Kidney tubule cell (primary cell): ENCODE measurements at places on chromosomes 7 and 10.
A peak's percentile ranks its signal among the peaks of the same experiment; 100 is the strongest.

GRCh38 chr7:50159154-50159553 is 66.1 kb upstream of the ZPBP start:
- no peak for DNase-seq

GRCh38 chr10:19168584-19168983 is 120.0 kb downstream of the MALRD1 start:
- DNase-seq, result no peak

DNA sequence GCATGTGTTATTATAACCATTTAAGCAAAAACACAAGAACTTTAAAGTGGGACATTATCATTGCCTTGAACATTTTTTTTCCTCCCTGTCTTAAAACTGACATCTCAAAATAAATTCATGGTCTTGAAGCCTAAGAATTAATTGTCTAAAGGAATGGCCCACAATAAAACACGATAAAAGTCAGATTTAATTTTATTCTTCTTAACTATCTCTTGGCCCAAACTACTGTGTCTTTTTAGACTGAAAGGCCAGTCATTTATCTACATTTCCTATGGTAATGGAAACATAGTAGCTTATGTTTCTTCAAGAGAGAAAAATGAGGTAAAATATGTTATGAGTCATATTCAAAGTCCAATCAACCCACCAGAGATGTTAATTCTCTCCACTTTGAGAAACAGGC is 24.4 kb upstream of the ETV1 start:
- DNase-seq, result no peak

GRCh38 chr10:78186572-78186971 is 152.9 kb downstream of the RPS24 start:
- no peak for DNase-seq

DNA sequence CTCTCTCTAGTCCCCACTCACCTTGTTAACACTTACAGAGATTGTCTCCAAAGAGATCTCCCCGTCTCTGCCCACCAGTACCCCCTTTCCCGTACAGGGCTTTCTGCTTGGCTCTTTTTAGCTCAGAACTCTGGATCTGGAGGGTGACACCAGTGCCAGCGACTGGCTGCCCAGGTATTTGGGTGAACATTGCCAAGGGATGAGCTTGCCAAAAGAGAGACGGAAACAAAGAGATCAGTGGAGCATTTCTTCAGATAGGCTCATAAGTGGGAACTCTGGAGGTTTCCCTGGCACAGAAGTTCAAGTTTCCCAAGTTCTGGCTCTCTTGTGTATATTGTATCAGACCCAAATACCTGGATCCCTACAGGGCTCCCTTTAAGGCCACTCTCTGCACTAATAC is 30.0 kb downstream of the STRIP2 start:
- no peak for DNase-seq

DNA sequence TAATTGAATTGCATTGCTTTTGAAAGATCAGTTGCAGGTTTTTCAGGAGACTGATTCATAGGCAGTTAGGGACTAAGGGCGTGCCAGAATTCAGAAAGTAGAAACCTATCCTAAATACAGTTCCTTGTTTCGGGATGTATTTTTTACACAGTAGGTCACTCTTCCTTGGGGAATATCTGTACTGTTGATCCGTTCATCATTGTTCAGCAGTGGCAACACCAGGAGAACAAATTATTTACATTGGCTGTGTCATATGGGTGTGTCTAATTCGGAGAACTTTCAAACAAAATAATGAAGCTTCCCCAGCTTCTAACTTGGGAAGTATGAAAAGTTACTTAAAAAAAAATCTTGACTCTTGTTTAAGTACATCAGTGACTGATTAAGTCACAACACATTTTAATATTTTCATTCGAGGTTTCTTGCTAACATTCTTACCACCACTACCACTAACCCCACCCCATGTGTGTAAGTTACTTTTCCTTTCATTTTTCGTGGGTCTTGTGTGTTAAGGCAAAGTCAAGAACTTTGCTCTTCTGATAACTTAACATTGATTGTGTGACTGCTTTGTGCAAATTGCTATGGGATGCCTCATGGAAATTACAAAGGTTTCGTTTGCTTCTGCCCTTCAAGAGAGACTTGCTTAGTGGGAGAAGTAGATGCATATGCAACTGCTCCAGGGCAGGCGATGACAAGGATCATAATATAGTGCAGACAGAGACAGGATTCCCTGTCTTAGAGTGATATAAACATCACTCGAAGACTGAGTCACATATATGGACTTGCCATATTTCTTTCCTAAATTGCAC is 43.8 kb upstream of the RPA3 start:
- no peak for DNase-seq

DNA sequence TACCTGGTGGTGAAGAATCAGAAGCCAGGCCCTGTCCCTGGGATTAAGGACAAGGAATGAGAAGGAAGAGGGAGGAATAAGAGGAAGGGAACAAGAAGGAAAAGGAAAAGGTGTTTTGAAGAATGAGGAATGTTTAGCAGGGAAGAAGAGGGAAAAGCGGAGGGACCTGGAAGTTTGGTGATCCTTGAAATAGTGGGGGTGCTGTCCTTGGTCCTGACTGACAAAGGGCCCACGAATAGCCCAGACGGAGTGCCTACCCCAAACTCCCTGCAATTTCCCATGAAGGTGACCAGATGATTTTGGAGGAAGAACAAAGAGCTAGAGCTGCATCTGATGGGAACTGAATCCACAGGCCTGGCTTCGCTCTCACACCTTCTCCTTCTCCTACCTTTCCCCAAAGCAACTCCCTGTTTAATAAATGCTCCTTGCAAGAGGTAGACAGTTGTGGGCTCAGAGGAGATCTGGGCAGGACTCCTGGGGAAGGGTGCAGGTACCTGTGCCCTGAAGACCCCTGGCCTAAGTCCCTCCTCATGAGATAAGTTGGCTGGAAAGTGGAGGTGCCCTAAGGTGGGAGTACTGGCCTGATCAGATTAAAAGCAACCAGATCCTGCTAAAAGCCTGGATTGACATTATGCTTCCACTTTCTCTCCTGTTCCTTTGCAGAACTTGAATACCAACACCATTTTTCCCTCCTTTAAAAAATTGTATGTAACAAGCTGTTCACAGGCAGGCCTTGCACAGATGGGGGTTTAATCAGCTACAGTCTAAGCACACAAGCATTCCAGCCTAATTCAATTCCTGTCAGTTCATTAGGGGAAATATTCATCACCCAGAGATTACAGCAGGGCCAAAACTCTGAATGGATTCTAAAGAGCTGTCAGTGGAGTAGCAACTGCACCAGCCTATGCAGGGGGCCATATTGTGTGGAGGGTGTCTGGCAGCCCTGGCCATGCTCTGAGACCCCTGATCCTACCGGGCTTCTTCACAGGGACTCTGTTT is 19.4 kb downstream of the KAZALD1 start:
- DNase-seq, result peak; percentile 13

DNA sequence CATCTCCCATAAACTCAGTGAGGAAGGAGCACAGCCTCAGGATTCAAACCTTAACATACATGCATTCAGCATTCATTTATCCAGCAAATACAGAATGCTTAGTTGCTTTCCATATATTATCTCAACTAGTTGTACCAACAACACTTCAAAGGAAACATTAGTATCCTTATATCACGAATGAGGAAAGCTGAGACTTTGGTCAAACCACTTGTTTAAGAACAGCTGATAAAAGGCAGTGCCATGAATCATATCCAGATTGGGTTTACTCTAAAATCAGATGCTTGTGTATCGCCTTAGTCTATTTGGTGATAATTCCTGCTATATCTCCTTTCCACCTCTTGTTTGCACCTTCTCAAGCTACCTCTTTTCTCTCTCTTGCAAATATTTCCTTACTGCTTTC is 1.9 kb upstream of the CPED1 start:
- no peak for DNase-seq

GRCh38 chr10:4395731-4396130 is 430.3 kb upstream of the AKR1E2 start:
- no peak for DNase-seq

DNA sequence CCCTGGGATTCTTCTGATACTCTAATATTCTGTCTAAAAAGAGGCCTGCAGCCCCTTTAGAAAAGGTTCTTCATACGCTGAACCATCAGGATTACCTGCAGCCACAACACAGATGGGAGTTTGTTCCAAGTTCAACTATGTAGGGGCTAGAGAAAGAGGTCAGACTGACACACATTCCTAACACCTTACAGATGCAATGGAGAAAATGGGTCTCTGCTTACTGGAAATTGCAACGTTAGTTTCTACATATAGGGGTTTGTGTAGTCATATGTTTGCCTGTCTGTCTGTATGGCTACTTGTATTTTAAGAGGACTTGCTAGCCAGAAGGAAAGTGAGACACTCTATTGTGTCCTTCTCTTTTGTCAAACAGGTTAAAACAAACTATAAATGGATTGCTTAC is 618.5 kb downstream of the INHBA start:
- DNase-seq, result no peak

DNA sequence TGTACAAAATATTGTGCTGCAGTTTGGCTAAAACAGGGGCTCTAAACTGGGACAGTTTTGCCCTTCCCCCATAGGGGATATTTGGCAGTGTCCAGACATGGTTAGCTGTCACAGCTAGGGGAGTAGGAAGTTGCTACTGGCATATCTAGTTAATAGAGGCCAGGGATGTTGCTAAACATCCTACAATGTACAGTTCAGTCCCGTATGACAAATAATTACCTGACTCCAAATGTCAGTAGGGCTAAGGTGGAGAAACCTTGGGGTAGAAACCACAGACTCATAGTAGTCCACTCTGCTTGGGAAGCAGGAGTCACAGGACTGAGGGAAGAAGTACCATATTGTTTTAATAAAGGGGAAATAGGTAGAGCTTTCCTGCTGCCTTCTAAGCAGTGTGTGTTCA is 39.8 kb downstream of the WBP1L start:
- DNase-seq, result no peak

- DNase-seq, result no peak
These were observed 4.2 kb upstream of the EBF3 start for GRCh38 chr10:129968020-129968852.

GRCh38 chr10:64101606-64102263 is 580.5 kb downstream of the REEP3 start:
- DNase-seq, result no peak

DNA sequence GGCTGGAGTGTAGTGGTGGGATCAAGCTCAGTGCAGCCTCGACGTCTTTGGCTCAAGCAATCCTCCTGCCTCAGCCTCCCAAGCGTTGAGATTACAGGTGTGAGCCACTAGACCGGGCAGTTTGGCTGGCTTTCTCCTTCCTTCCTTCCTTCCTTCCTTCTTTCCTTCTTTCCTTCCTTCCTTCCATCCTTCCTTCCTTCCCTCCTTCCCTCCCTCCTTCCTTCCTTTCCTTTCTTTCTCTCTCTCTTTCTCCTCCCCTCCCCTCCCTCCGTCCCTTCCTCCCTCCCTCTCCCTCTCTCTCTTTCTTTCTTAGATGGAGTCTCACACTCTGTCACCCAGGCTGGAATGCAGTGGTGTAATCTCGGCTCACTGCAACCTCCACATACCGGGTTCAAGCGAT is 7.6 kb upstream of the VPS37D start:
- no peak for DNase-seq

- DNase-seq, result peak; percentile 88
These were observed 194.0 kb upstream of the PLPP4 start for GRCh38 chr10:120262857-120263547.

GRCh38 chr10:12010353-12010752 is 32.3 kb downstream of the UPF2 start:
- DNase-seq, result no peak

DNA sequence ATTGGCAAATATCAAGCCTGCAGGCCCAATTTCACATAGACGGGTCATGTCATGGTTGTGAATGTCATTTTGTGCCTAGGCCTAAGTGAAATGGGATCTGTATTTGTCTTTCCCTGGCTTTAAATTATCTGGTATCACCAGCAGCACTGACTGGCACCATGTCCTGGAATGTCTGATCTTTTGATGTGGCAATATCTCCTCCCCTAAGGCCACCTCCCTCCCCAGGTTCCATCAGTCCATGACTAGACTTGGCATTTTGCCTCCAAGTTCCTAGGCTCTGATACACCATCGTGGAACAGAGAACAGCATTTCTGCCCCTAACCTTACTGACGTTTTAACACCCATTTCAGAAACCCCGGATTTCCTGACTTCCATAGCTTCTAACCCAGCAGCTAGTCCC is 513.9 kb downstream of the GALNT17 start:
- DNase-seq, result peak; percentile 26

DNA sequence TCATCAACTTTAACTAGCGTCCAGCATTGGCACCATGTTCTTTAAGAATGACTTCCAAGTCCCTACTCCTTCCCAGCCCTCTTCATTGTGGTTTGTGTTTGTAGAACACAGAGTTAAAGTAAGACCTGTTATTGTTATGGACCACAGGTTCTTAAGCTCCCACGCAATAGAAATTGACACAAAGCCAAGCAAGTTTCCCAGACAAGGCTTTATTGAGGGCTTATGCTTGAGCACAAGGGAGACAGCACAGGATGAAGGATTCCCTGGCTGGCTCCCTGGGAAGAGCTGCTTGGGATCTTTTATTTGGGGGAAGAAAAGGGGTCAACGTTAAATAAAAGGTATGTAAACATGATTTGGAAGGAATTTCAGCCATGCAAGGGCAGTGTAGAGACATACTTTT is 44.3 kb upstream of the PRKCQ start:
- DNase-seq, result no peak

GRCh38 chr7:123994449-123994848 is 38.4 kb downstream of the TMEM229A start:
- DNase-seq, result no peak

- peak; percentile 11 for DNase-seq
These were observed 124.5 kb downstream of the TMEM168 start for GRCh38 chr7:112665709-112666108.

DNA sequence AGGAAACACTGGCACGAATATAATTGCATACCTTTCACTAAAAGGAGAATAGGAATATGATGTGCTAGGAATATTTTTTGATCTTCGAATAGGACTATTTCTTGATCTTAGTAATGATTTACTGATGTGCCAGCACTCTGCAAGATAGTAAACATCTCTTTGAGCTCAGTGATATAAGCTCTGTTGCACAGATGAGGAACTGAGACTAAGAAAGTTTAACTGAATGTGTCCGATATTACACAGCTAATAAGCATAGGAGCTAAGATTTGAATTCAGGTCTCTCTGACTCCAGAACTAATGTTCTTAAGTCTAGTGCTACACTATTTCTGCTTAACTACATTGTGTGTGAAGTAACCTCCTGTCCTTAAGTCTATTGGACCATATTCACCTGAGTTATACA is 98.4 kb upstream of the PTPRZ1 start:
- no peak for DNase-seq

GRCh38 chr10:3528271-3528670 is 256.7 kb downstream of the KLF6 start:
- DNase-seq, result no peak
